ENCODE measurements at places on chromosomes 12 and 14.

- no peak for DNase-seq
Measured at GRCh38 chr14:76866456-76866855, 40.2 kb downstream of the LRRC74A start.

DNA sequence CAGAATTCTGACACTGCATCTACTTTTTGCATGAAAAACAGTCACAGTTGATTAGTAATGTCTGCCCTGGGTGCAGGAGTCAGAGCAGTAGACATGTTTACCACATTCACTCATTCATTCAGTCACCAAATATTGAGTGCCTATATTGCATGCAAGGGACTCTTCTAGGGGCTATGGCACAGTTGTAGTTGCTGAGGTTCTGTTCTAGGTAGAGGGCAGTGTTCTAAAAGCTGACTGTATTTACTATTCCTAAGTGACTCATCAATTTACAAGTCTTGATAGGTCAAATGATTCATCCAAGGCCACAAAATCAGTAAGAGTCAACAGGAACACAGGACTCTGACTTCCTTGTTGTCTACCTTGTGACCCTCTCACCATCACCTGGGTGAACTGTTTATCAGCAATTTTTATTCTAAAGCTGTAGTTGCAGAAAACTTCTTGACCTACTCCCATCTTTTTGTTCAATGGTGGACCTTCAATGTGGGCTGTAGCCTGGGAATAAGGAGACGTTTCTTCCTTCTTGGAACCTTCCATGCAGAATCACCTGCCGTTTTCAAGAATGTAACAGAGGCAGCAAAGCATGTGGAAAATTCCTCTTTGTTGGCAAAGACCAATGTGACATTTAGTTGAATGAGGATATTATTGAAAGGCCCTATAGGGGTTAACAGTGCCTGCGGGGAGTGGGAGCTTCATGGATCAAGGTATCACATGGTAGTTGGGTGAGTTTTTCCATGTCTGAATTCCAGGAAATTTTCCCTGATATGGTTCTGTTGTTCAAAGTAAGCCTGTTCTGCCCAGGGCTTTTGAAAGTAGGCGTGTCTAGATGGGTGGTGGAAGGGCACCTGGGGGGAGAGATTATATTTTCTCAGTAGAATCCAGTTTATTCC, 223.2 kb downstream of the KTN1 start:
- no peak for DNase-seq

GRCh38 chr14:99990268-99991170, 74.7 kb upstream of the EVL start:
- no peak for DNase-seq

DNA sequence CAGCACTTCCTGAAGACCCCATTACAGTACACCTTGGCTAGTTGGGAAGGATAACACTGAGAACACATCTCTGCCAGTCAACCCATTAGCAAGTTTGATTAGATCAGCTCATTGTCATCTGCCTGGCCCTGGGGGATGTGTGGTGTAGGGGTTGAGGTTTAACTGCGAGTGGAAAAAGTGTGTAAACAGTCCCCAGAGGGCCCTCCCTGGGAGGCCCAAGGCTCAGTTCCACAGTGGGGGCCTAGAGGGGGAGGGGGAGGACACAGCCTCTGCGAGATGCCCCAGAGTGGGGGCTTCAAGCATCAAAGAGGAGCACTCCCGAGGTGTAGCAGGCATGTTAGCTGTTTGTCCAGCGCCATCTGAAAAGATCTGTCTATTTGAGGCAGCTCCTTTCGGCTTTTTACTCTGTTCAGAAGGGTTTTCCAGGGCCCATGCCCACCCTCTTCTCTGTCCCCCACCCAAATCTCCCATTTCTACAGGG, 344 bp downstream of the LPAR5 start:
- DNase-seq = no peak
